ENCODE measurements at places on chromosomes 2 and 18.
A peak's percentile ranks its signal among the peaks of the same experiment; 100 is the strongest.

GRCh38 chr2:9002637-9003365 is 683 bp downstream of the MBOAT2 start:
- peak; percentile 27 for DNase-seq

DNA sequence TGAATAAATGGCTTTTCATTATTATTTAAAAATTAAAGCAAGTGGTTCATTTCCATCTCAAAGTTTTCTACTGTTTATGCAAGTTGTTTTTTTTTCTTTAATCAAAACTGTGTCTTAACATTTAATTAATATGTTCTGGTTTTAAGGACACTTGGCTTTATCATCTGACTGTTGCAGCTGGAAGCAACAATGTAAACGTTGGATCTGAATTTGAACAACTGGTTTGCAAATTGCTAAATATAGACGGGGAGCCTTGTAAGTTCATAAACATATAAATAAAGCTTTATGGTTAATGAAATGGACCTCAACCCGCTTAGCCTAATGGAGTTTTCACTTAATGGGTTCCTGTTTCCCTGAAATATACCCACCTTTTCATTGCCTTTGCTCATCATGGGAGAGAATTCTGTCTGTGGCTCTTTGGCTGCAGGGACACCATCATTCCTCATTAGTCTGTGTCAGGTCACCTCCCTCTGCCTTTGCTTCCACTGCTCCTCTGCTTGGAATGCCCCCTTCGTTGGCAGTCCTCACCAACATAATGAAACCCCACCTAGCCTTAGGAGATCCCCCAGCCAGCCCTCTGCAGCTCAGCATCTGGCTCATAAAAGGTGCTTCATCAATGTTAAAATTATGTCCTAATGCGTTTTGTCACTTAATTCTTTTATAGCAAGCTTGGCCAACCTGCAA is 44.2 kb upstream of the DYNC2LI1 start:
- DNase-seq = no peak

- DNase-seq = no peak
Measured at GRCh38 chr2:50694798-50695197, 337.1 kb downstream of the NRXN1 start.

DNA sequence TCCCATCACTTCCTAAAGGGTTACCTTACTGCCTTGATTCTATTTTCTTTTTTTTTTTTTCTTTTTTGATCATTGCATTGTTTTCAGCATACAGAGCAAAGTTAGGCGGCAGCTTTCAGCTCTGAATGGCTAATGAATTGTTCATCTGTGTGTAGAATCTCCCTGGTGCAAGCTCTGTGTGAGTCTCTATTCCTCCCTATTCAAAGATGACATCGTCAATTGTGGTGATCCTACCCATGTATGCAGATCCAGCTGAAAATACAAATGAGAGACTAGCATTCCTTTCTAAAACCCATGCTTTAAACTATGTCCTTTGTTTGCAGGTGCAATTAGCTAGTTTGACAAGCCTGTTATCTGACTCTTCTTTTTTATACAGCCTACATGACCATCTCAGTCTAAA is 539.0 kb downstream of the ARHGAP15 start:
- no peak for DNase-seq

- DNase-seq = no peak
Measured at GRCh38 chr2:146850746-146851145, 994.1 kb upstream of the ACVR2A start.

- no peak for DNase-seq
Measured at GRCh38 chr2:175136334-175137215, 31.4 kb downstream of the ATF2 start.

DNA sequence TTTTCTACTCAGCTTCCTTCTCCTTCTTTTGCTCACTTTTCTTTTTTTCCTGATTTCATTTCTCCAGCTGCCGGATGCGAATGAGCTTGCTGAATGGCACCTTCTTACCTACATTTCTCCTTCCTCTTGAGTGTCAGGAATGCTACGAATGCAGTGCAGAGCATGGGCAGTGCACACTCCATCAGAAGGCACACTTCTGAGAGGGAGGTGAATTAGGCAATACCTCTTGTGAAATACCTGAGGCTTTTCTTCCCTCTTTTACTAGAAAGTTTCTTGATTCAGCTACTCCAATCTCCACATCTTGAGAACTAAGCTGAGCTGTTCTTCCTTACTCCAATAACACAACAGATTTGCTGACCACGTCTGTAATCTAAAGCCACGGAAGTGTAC is 51.1 kb downstream of the PLEKHM3 start:
- DNase-seq = no peak

- peak; percentile 74 for DNase-seq
Measured at GRCh38 chr2:98465456-98466226, 21.0 kb downstream of the INPP4A start.

DNA sequence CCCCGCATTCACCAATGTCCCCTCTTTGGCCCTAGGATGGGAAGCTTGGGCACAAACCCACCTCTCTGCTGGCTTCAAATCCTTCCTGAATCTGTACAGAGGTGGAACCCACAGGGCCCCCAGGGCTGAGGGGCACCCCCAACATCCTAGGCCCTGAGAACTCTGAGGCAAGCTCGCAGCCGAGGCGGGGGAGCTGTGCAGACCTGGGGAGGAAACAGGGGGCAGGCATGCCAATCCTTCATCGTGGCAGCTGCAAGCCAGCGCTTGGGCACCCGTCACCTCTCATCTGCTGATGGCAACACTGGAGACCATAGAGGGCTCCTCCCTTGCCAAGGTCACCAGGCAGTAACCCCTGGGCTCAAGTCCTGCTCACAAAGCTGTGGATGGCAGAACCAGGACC is 10.8 kb downstream of the ECEL1 start:
- no peak for DNase-seq

All from stimulated activated CD8-positive, alpha-beta memory T cell treated with anti-CD3 and anti-CD28 coated beads, Interleukin-4, amount 100 ng/mL, for 48 hours (primary cell).